ENCODE measurements at places on chromosomes 4 and X.

GRCh38 chr4:127783955-127784770 lies 2.0 kb downstream of the HSPA4L start:
- DNase-seq, result no peak

DNA sequence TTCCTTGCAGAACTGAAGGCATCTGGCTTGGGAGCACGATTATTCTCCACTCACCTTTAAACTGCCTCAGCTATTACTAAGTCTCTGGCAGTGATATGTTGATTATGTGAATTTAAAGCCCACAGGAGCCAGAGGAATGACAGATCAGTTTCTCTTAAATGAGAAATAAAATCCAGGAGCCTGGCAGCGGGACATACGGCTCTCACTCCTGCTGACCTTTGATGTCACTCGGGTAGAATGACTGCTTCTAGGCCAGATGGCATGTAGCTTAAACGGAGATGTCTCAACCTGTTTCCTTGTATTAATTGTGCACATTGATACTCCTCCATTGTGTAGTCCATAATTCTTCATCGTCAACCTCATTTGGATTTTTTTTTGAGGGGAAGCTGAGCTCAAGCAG lies 4.0 kb upstream of the CBLL2 start:
- DNase-seq, result no peak

DNA sequence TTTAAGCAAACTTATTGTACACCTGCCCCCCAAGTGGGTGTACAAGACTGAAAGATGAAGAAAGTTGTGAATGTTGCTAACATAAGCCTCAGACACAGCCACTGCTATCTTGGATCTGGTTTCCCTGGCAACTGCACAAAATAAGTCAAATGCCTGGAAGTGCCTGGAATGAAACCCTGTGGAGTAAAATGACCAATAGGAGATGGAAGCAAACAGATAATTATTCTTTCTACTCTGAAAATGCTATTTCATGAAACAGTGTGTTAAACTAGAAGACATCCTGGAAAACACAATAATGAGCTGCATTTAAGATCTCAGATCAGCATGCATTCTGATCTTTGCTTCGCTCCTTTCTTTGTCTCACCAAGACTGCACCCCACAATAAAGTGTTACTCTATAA lies 1016.0 kb downstream of the ARAP2 start:
- no peak for DNase-seq

DNA sequence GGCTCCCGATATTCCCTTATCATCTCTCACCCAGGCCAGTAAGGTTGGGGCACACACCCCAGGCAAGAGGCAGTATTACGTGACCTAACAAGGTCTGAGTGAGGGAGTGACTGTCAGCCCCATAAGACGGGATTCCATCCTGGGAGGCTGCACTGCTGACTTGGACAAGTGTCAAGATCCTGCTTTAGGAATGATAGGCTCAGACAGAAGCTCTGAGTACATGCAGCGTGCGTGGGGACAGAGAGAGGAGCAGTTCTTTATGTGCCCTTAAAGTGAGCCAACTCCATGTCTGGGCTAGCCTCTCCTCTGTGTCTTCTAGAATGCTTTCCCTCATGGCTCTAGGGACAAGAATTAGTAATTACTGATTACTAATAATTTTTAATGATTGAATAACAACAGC lies 142.2 kb upstream of the PRPS2 start:
- no peak for DNase-seq

DNA sequence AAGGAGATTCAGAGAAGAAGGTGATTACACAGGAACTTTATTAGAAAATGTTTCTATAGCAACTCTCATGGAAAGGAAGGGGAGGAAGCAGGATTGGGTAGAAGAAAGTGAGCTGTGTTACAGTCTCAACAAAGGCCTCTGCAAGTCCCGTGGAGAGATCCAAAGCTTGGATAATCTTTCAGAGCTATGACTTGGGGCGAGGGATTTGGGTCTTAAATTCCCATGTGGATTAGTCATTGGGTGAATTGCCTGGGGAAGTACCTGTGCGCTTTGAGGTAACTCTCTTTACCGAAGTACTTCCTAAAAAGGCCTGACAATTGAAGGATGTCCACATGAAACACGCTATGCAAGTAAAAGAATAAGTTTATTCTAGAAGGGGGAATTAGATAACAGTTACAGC lies 133.8 kb upstream of the ANKRD50 start:
- no peak for DNase-seq

DNA sequence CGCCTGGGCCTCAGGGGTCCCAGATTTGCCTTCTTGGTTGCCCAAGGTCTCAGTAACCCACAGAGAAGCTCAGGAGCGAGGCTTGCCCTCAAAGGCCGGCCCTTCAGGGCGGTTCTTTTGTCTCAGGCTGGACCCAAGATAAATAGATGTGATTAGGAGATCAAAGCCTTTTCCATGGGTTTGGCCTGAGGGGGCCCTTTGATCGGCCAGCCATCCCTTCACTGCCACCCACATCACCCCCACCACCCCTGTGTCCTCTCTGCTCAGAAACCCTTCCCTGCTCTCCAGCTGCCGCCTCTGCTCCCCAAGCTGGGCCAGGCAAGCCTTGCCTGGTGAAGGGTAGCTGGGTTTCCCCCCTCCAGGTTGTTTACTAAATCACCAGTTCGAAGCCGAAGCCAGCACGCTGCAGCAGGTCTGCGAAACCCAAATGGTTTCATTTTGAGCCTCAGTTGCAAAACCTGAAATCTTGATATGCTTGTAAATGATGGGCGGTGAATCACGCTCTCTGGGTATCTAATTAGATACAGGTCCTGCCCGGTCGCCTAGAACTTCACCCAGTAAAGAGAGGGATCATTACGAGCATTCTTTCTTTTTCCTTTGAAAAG lies 202.6 kb upstream of the BCOR start:
- DNase-seq, result no peak

- DNase-seq, result no peak
Measured at GRCh38 chrX:137031517-137032340, 2.1 kb downstream of the GPR101 start.

DNA sequence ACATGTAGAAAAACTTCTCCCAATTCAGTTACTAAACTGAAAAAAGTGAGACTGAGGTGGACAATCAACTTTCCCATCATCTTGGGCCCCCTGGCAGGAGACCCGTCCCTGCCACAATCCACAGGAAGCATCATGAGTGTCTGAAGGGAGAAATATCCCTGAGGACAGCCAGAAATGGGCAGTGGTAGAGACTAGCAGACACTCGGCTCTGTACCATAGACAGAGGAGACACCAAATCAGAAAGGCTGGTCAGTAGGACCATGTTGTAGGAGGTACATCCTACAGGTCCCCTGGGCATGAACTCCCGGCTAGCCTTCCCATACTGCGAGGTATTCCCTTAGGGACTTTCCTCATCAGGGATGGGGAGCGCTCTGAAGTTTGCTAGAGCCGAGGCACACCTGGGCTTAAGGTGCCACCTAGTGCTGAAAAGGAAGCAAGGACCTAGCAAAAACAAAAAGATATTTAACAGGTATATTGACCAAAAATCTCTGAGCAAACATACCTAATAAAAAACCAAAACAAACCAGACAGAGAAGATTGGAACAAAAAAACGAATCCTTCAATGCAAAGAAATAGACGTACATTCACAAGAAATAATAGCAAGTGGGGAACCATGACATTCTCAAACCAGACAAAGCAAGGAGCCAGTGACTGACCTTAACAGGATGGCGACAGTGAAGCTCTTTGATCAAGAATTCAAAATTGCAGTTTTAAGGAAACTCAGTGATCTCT lies 55.6 kb downstream of the HAUS3 start:
- no peak for DNase-seq

DNA sequence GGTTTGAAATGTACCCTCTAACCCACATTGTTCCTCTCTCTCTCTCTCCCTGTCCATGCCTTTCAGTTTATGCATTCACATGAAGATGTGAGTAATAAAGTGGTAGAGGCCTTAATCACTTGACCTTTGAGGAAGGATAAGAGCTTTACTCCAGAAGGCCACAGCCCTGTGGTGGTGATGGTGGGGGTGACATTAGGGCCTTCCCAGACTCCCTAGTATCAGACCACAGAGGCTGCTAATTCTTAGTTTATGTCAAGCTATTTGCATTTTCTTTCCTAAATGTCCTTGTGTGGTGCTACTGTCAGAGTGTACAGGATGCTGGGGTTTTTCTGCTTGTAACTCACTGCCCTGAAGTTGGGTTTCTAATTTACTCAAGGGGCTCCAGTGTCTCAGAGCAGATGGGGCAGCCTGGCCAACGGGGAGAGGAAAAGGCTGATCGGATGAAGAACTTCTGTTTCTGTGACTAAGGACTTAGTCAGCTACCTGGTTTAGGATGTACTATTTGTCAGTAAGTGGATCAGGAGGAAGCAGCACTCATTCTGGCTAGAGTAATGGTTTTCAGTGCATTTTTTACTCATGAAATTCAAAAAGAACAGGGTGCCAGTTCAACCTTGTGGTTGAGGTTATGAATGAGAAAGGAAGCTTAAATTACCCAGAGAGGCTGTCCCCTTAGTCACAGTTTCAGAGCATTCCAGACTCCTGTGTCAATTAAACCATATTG lies 509.6 kb upstream of the DIPK2B start:
- DNase-seq, result no peak

GRCh38 chr4:82491251-82491960 lies 61.0 kb downstream of the ENOPH1 start:
- no peak for DNase-seq

- no peak for DNase-seq
Measured at GRCh38 chrX:69185886-69186285, 20.6 kb upstream of the PJA1 start.

GRCh38 chrX:102063445-102064074 lies 61.9 kb upstream of the TCEAL2 start:
- DNase-seq, result no peak

GRCh38 chr4:18022572-18023050 lies 1.1 kb upstream of the LCORL start:
- DNase-seq, result no peak

- DNase-seq, result no peak
Measured at GRCh38 chr4:54169176-54169575, 59.9 kb upstream of the PDGFRA start.

GRCh38 chr4:53919535-53919934 lies 144.9 kb downstream of the CHIC2 start:
- DNase-seq, result no peak

DNA sequence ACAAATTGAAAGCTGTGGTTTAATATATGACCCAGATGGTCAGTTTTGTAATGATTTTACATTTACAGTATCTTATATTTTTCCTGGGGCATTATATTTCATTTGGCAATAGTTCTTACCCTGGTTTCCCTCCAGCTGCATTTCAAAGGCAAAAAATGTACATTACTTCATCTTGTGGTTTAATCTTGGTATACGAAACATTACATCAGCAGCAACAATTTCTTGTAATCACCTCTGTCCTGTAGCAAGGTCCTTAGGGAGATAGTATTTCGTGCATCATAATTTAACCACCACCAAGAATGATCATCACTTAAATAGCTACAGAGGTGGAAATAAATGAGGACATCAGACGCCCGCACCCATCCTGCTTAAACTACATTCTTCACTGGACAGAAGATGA lies 48.8 kb downstream of the HS6ST2 start:
- no peak for DNase-seq

GRCh38 chr4:38279077-38279476 lies 318.9 kb downstream of the PTTG2 start:
- DNase-seq, result no peak

- DNase-seq, result no peak
Measured at GRCh38 chr4:77126809-77127208, 30.2 kb upstream of the CCNG2 start.

- DNase-seq, result no peak
Measured at GRCh38 chrX:73963682-73964081, 340.3 kb upstream of the ZCCHC13 start.

DNA sequence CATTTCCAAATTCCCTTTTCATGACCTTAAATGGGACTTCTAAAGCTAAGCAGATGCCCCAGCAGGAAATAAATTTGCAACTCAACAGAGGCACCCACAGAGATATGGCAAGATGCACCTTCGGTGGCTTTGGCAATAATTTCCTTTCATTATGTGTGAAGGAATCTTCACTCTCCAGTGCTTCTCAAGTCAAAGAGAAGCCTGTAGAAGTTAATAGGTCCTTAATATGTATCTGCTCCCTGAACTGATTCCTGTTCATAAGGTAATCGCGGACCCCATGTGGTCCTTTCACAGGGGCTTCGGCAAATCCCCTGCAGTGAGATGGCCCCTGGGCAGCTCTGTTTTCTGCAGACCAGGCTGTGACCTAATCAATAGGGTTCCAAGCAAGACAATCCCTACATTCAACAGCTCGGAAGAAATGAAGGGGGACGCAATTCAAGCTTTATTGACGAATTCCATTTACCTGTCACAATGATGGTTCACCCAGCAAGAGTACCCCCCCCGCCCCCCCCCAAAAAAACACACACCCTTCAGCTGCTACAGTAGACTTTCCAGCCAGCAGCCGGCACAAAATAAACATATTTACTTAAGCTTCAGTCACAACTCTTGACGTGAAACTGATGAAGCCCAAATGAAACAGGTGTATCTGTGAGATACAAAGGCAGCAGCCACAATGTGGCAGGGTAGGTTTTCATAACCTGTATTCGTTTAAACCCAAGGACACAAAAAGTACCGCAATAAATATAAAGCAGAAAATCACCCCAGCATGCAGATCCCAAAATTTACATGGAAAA lies 35.3 kb downstream of the FAT1 start:
- no peak for DNase-seq

DNA sequence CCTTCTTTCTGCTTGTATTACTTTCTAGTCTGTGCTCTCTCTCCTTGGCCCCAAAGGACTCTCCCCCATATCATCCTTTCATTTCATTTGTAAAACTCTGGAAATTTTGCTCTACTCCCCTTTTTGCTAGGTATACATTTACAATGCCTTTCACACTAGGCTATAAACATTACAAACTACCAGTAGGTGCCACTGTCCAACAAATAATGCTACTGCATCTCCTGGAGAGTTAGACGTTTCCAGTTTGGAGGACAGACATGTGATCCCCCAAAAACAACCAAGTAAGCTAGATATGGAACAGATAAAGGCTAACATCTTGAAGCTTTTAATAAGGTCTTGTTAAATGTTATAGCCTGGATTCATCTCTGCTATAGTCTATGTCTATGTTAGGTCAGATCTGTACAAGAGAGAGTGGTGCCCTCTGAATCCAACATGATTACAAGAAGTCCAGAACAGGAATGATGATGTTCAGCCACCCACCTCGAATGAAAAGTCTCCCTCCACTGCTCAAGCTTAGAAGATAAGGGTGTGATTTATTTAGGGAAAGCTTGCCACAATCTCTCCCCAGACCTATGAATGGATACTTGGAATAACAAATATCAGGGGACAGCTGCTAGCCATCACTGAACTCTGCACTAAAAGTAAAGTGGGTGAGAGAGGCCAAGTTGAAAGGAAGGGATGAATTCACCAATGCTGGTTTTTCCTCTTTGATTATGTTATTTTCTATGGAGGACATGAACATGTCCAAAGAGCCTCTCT lies 14.3 kb downstream of the CBR4 start:
- DNase-seq, result no peak
